AG09309 (cell line): ENCODE measurements at places on chromosomes 7 and 10.

DNA sequence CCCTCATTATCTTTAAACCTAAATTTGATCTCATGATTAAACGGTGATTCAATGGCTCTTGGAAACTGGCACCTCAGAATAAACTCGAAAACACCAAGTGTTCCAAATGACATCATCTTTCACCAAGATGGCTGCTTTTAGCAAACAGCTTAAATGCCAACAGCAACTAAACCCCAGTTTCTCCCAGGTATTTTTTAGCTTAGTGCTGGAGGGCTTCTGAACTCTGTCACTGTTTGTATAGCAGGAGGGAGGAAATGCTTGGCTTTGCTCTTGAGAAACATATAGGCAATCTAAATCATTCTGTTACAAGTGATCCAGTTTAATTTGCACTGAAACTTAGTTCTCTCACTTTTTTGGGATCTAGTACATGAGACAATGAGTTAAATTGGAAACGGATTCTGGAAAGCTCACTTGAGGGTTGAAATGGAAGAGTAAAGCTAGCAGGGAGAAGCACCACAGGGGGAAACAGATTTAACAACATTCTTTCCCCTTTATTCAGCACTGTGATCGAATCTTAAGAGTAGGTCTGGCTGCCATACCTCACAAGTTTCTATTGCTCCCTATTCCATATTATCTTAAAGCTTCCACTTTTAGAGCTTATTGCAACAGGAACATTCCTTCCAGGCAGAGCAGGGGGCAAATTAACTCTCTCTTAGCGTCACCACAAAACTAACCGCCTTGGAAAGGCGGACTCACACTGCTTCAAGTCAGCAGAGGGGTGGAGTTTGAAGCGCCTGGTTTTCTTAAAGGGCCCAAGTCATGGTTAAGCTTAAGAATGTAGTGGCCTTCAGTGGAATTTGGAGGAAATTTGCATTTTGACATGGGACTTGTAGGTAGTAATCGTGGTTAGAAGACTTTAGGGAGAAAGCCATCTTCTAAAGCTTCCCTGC, 1.8 kb upstream of the CCDC6 start:
- DNase-seq, result peak; percentile 52

- DNase-seq, result no peak
Measured at GRCh38 chr10:18710201-18710653, 51.0 kb downstream of the ARL5B start.

DNA sequence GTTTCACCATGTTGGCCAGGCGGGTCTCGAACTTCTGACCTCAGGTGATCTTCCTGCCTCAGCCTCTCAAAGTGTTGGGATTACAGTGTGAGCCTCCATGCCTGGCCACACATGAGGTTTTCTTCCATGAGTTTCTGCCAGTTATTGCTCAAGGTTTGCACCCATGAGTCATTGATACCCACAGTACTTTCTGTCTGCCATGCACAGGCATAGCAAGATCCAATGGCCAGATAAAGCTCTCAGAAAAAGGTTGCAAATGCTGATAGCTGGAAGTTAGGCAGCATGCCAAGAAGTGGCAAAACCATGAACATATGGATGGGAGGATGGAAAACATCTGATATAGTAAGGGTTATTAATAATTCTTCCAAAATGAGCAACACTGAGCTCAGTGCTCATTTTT, 298.7 kb upstream of the NRG3 start:
- no peak for DNase-seq

DNA sequence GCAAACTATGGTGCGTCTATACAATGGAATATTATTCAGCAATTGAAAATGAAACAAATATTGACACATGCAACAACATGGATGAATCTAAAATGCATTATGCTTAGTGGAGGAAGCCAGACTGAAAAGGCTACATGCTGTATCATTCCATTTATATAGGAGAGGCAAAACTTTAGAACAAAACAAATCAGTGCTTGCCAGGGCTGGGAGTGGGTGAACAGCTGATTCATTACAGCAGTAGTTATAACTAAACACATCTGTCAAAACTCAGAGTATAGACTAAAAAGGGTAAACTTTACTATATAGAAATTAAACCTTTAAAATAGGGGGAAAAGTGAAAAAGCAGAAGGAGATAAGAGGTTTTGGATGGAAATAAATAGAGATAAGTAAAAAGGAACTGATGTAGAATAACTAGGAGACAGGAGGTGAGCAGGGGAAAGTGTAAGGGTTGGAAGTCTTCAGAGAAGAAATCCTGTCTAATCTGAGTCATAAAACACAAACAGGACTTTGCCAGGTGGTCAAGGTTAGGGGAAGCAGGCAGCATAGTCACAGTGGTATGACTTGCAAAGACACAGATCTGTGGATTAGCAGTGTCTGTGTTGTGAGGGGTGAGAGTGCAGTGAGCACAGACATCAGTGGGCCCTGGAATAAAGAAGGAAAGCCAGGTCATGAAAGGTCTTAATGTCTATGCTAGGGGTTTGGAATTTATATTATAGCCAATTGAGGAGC, 349.8 kb downstream of the PHTF2 start:
- no peak for DNase-seq

- DNase-seq, result no peak
Measured at GRCh38 chr7:22194658-22195273, 162.2 kb downstream of the RAPGEF5 start.

DNA sequence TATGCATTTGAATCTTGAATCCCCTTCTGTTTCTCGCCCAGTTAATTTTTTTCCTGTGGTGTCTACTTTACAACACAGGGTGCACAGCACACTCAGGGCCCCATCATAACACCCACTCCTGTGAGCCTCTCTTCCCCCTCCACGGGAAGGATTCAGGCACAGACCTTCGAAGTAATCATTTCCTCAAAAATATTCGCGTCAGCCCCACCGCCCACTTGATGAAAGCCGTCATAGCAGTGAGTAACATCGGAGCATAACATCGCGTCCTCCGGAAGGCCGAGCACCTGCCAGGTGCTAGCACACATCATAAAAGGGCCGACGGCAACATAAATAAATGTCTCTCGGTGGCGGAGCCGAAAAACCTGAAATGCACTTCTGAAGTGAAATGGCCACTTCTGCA, 201.7 kb upstream of the ADARB2 start:
- DNase-seq, result no peak

- no peak for DNase-seq
Measured at GRCh38 chr7:142383841-142384492, 126.1 kb upstream of the PRSS58 start.

- no peak for DNase-seq
Measured at GRCh38 chr10:100520811-100521210, 1.1 kb upstream of the SEC31B start.

DNA sequence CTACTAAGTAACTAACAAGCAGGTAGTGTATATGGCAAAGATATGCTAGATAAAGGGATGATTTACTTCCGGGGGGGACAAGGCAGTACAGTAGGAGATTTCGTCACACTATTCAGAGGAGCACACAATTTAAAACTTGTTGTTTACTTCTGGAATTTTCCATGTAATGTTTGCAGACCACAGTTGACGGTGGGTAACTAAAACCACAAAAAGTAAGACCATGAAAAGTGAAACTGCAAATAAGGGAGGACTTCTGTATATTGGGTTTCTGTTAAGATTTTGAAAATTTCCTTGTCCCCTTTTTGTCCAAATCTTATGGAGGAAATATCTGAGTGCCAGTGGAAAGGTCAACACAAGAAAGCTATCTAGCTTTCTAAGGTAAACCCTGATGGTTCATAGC, 170.0 kb downstream of the ELAPOR2 start:
- DNase-seq, result no peak

- DNase-seq, result no peak
Measured at GRCh38 chr10:127496035-127496434, 53.1 kb upstream of the NPS start.
